Hippocampal formation (tissue), 2 donors: ENCODE measurements at places on chromosomes 13 and 19.

GRCh38 chr19:58556622-58557220 is 1.7 kb downstream of the UBE2M start:
- DNase-seq, result no peak

- no peak for DNase-seq
Observed at GRCh38 chr19:6736917-6737283, 480 bp downstream of the GPR108 start.

GRCh38 chr13:33628662-33629061 is 189.3 kb upstream of the RFC3 start:
- no peak for DNase-seq

DNA sequence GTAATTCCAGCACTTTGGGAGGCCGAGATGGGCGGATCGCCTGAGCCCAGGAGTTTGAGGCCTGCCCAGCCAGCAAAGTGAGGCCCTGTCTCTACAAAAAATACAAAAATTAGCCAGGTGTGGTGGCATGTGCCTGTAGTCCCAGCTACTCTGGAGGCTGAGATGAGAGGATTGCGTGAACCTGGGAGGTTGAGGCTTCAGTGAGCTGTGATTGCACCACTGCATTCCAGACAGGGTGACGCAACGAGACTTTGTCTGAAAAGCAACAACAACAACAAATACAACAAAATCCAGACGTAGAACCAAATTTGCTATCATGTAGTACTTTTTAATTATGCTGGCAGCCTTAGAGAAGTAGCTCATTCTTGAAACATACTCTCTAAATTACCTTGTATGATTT is 277.1 kb downstream of the KLF5 start:
- DNase-seq, result no peak
